ENCODE measurements at places on chromosomes 3 and 15. TPM values are rescaled to one million over a fixed set of nuclear protein-coding genes. Genes with fewer than 3 reads are reported as not detected.

ISL2 gene
- 1.8 TPM for total RNA-seq

PIF1 gene
- total RNA-seq: 0.78 TPM

CCDC39 gene
- not detected for total RNA-seq

LRRK1 gene
- 11.3 TPM for total RNA-seq

DNA sequence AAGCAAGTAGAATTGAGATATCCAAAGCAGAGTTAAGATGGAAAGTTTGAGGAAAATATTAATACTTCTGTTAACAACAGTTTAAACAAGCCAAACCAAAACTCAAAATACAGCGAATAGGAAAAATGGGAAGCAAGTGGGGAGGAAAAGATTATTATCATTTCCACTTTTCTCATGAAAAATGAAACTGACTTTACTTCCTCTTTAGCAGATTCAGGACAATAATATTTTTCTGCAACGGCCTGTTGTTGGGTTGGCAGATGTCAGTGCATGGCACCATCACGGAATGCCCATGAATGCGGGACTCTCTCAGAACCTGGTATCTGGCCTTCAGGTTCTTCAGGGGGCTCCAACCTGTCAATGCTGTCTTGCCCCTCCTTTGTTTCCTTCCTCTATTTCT is 11.1 kb downstream of the ANKUB1 start:
- H3K27ac ChIP-seq: no peak overlapping the region
- no peak overlapping the region for H3K4me3 ChIP-seq
- no peaks in the 10 kb centered on the region for H3K36me3 ChIP-seq
- peaks cover 15% of the 10 kb centered on the region for H3K4me1 ChIP-seq

DNA sequence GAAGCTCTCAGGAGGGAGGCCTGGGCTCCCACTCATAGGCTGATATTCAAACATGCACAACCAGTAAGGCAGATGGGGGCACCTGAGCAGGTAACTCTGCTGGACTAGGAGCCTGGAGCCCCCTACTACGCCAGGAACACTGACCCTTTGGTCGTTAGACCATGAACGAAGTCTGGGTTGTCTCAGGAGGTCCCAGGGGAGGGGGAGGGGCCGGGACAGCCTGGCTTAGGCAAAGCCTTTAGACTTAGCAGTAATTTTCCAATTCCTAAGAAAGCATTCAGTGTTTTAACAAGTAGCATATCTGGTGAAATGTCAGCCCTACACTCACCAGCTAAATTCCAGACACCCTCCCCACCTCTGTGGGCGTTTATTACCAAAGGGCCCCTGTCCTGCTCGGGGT is 67.4 kb upstream of the ST8SIA2 start:
- H3K4me3 ChIP-seq: no peak overlapping the region
- H3K27ac ChIP-seq: no peak overlapping the region
- no peaks in the 10 kb centered on the region for H3K27me3 ChIP-seq
- no peaks in the 10 kb centered on the region for H3K36me3 ChIP-seq

GRCh38 chr3:113751141-113751540 is 4.3 kb downstream of the ATP6V1A start:
- H3K4me3 ChIP-seq: no peak overlapping the region
- H3K27ac ChIP-seq: no peak overlapping the region
- no peak for DNase-seq
- H3K36me3 ChIP-seq: no peaks in the 10 kb centered on the region
- H3K27me3 ChIP-seq: no peaks in the 10 kb centered on the region
- H3K4me1 ChIP-seq: peaks cover 15% of the 10 kb centered on the region
